Lower lobe of right lung (tissue), 2 donors: ENCODE measurements at places on chromosomes 2 and 18. TPM values are rescaled to one million over a fixed set of nuclear protein-coding genes. Genes with fewer than 3 reads are reported as not detected.
A peak's percentile ranks its signal among the peaks of the same experiment; 100 is the strongest.

Gene UGT1A8
- total RNA-seq = not detected

Gene TDRD15
- total RNA-seq = not detected

DNA sequence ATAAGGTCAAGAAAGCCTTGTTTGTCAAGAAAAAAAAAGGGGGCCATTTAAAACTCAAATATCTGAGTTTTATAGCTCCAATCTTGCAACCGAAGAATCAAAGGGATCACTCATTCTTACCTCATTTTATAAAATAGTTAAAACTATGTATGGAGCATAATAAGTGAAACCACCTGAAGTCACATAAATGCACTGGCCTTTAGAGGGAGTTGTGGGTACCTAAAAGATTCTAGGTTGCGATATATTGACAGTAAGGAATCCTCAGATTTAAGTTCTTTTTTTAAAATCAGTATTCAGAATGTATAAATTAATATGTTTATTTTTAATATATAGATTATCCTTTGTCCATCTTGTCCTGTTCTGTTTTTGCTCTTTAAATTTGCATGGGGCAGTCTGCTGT, 3.4 kb downstream of the ARHGAP28 start:
- H3K4me3 ChIP-seq = no peak overlapping the region
- no peaks in the 10 kb centered on the region for H3K4me1 ChIP-seq
- H3K27ac ChIP-seq = no peak overlapping the region
- no peak for DNase-seq
- no peaks in the 10 kb centered on the region for H3K36me3 ChIP-seq
- H3K27me3 ChIP-seq = no peaks in the 10 kb centered on the region

GRCh38 chr2:52210161-52210560, 1178.2 kb upstream of the NRXN1 start:
- H3K4me3 ChIP-seq = no peak overlapping the region
- H3K27me3 ChIP-seq = no peaks in the 10 kb centered on the region
- no peak for DNase-seq
- H3K27ac ChIP-seq = no peak overlapping the region

DNA sequence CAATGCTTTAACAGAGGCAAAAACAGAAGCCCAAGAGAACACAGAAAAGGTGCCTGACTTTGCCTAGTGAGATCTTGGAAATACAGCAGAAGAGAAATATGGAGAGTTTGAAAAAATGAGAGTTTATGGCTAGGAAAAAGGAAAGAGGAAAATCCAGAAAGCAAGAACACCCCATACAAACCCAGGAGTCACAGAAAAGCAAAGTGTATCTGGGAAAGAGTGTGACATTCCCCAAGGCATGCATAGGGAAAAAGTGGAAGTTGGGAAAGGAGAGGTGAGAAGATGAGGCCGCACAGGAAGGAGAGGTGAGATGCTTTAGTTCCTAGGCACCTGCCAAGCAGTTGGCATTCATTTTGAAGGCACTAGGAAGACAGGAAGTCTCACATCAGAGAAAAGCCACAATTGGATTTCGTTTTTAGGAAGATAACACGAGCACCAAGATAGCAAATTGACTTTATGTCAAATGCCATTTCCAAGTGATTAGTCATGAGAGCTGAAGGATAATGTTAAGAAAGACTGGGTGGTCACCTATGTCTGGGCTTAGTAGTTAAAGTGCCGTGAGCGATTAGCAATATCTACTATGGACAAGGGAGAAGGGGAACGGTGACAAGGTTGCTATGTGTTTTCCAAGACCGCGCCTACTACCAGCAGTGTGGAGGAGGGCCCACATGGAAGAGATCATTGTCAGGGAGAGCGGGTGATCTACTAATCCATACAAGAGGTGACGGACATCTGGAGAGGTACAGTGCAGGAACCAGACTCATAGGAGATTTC, 224.1 kb upstream of the PARD3B start:
- no peak for DNase-seq
- no peak overlapping the region for H3K4me3 ChIP-seq
- H3K4me1 ChIP-seq = peaks cover 12% of the 10 kb centered on the region
- no peak overlapping the region for H3K27ac ChIP-seq
- no peaks in the 10 kb centered on the region for H3K27me3 ChIP-seq
- no peaks in the 10 kb centered on the region for H3K36me3 ChIP-seq

DNA sequence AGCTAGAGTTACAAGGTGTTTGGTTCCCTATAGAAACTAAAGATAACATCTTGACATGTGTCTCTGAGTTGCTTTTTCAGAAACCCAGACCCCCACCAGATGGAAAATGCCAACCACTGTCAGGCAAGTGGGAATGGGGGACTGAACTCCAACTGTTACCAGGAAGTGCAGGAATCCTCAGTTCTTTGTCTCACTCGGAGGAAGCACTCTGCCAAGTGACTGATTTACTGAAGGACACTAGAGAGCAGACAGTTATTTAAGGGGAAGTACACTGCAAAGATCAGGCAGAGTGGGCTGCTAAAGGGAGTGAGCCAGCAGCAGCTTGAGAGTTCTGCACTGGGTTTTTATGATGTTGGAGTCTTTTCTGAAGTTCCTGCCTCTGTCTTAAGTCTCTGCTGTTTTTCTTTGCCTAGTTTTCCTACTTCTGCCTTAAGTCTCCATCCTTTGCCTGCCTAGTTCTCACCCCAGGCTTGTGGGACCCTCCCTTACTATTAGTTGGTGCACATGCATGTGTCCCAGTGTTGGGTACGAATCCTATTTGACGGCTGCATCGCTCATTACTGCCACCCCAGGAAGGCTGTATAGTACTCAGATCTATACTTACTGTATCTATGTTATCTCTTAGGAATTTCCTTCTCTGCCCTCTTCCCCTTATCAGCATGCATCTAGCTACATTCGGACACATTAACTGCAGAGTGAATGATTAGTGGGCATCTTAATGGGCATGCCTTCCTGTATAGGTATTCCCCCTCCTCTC, 97.1 kb downstream of the TEX51 start:
- no peaks in the 10 kb centered on the region for H3K4me1 ChIP-seq
- DNase-seq = no peak
- no peaks in the 10 kb centered on the region for H3K27me3 ChIP-seq
- no peak overlapping the region for H3K4me3 ChIP-seq
- H3K27ac ChIP-seq = no peak overlapping the region
- H3K36me3 ChIP-seq = no peaks in the 10 kb centered on the region

GRCh38 chr2:173649527-173650219, 295.0 kb downstream of the CDCA7 start:
- H3K4me3 ChIP-seq = no peak overlapping the region
- no peak overlapping the region for H3K27ac ChIP-seq
- no peak for DNase-seq
- no peaks in the 10 kb centered on the region for H3K27me3 ChIP-seq
- peaks cover 11% of the 10 kb centered on the region for H3K4me1 ChIP-seq

DNA sequence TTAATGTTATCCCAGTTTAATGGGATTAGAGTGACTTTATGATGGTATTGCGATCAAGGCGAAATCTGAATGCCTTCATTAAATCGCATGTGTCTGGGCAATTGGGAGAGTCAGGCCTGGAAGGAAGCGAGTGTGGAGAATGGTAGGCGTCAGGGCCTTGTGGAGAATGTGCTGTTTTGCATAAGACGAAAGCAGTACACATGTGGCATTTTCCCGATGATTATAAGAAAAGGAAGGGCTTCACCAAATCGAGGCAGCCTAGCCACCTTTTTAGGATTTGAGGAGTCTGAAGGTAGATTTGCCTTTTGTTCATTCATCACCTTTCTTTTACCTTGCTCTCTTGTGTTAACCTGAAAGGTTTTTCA, 1.0 kb downstream of the ZNF532 start:
- H3K27me3 ChIP-seq = no peaks in the 10 kb centered on the region
- peaks cover 51% of the 10 kb centered on the region for H3K4me1 ChIP-seq
- no peak for DNase-seq
- H3K27ac ChIP-seq = peak overlapping the region; percentile 39
- H3K4me3 ChIP-seq = peak overlapping the region; percentile 12

- H3K27me3 ChIP-seq = no peaks in the 10 kb centered on the region
- H3K36me3 ChIP-seq = no peaks in the 10 kb centered on the region
- H3K27ac ChIP-seq = no peak overlapping the region
Measured at GRCh38 chr2:45932278-45932975, 281.0 kb downstream of the PRKCE start.

DNA sequence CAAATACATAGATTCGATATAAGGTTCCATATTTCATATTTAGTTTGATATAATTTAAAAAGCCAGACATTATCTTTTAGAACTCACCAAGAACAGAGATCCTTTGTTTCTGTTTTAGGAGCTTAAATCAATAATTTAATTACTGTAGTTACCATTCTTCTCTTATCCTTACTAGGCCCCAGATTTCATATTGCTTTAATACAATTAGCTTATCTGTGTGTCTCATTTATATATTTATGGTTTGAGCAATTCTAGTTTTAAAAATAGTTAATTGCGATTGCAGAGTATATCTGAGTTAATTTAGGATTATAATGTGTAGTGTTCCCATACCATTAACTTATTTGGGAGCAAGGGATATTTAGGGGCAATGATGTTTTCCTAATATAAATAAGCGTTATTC, 558.8 kb upstream of the ZNF804A start:
- no peaks in the 10 kb centered on the region for H3K4me1 ChIP-seq
- H3K27me3 ChIP-seq = no peaks in the 10 kb centered on the region
- DNase-seq = no peak
- no peaks in the 10 kb centered on the region for H3K36me3 ChIP-seq
- H3K27ac ChIP-seq = no peak overlapping the region
- H3K4me3 ChIP-seq = no peak overlapping the region

GRCh38 chr2:14513903-14514302, 118.6 kb upstream of the LRATD1 start:
- H3K27ac ChIP-seq = no peak overlapping the region
- no peak for DNase-seq
- no peaks in the 10 kb centered on the region for H3K36me3 ChIP-seq
- no peaks in the 10 kb centered on the region for H3K4me1 ChIP-seq
- H3K27me3 ChIP-seq = no peaks in the 10 kb centered on the region

DNA sequence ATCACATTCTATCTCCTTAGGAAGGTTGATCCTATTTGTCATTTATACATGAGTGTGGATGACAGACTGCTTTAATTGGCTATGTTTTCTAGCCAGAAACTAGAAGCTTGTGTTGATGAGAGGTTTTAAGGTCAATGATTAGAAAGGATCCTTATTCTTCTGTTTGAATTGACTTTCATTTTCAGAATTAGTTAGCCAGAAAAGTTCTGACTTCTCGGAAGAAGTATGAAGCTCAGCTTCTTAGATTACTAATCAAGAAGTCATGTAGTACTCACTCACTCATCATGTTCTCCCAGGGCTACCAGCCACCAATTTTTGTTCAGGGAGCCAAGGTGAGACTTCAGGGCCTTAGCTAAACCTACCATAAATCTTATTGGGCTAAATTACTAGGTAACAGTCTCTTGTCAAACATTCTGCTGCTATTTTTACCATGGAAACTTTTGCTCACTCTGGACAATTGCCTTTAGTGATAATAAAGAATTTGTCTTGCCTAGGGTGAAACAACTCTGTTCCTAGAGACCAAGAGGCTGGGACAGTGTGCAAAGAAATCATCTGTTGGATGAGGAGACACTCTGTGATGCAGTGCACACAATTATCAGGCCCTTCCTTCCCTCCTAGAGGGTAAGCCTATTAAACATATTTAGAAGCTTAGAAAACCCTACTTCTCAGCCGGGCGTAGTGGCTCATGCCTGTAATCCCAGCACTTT, 111.6 kb upstream of the DNMT3A start:
- H3K27me3 ChIP-seq = no peaks in the 10 kb centered on the region
- no peak for DNase-seq
- peaks cover 15% of the 10 kb centered on the region for H3K36me3 ChIP-seq
- no peaks in the 10 kb centered on the region for H3K4me1 ChIP-seq
- H3K27ac ChIP-seq = no peak overlapping the region

DNA sequence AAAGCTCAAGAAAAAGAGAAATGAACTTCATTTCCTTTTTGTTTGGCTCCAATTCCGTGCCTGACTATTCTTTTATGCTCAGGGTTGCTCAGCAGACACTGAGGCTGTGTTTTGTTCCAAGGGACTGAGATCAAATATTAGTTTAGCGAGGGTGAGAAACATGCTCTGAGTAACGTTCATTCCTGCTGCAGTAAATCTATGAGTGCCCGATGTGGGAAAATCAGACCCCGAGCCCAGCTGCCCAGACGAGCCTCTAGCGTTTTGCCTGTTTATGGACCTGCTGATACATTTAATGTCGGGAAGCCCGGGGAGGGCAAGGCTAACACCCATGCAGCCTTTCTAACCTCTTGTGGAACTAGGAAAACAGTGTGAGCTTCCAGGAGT, 119.2 kb downstream of the VAPA start:
- H3K27ac ChIP-seq = peak overlapping the region; percentile 73
- H3K4me3 ChIP-seq = peak overlapping the region; percentile 43
- no peak for DNase-seq
- peaks cover 41% of the 10 kb centered on the region for H3K4me1 ChIP-seq
- H3K36me3 ChIP-seq = no peaks in the 10 kb centered on the region

GRCh38 chr2:220192994-220193753, 565.7 kb downstream of the SLC4A3 start:
- no peaks in the 10 kb centered on the region for H3K4me1 ChIP-seq
- H3K36me3 ChIP-seq = no peaks in the 10 kb centered on the region
- no peaks in the 10 kb centered on the region for H3K27me3 ChIP-seq
- no peak overlapping the region for H3K27ac ChIP-seq
- no peak for DNase-seq
- H3K4me3 ChIP-seq = no peak overlapping the region

DNA sequence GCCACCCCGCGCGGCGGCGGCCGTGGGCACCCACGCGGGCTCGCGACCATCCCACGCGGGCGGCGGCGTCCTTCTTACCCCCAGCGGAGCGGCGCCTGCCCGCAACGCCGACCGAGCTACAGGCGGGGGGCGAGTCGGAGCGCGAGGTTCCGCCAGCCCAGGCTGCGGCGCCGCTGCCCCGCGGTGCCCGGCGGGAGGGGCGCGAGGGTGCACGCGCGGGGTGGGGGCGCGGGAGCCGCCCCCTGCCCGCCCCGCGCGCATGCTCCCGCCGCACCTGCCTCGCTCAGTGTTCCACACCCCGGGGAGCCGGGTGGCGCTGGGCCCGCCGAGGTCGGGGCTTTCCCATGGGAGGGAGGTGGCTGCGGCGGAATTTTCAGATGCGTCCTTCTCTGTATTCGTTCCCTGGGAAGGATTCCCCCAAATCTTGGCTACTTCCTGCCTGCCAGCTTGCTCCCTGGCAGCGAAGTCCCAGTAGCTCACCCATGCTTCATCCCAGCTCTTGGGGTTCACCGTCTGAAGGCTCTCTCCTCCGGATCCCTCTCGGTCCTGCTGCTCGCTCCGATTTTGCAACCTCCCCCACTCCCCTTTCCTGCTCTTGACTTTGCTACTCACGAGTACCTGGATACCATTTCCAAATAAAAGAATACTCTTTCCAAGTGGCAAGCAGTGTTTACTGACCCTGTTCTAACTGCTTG, at the start of gene L3MBTL4:
Gene L3MBTL4 (minus strand): TSS at position 189 of the 695 bp plus-strand sequence. CDS start 103,286 bp downstream, outside the sequence.
- H3K27ac ChIP-seq = peak within 1 kb of the TSS; percentile 93
- peaks cover 14% of the 10 kb centered on the region for H3K4me1 ChIP-seq
- H3K4me3 ChIP-seq = peak within 1 kb of the TSS; percentile 89
- H3K36me3 ChIP-seq = no peaks in the 10 kb centered on the region
- peak; percentile 74 for DNase-seq
- H3K27me3 ChIP-seq = no peaks in the 10 kb centered on the region
